Stimulated activated CD4-positive, alpha-beta T cell treated with anti-CD3 and anti-CD28 coated beads, Interleukin-1b, Interleukin-23, amount 100 ng/mL, for 1 hour (primary cell): ENCODE measurements at places on chromosomes 2 and 18.

- no peak for DNase-seq
These were observed 3.6 kb upstream of the IL1A start for GRCh38 chr2:112787729-112788393.

DNA sequence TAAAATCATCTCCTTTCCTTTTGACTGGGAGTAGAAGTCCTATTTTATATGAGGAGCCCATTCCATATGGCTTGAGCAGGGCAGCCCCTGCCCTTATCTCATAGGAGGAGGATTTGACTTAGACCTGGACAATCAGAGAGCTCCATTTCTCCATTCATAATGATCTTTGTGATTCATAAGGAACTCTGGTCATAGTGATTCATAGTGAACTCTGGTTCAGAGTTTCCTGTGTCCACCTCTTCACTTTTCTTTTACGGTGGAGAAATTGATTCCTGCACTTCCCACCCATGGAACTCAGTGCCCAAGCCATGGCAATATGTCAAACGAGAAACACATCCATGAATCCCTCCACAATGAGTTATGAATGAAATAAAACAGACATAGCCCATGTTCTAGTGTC lies 12.8 kb upstream of the MYO3B start:
- DNase-seq = no peak

GRCh38 chr2:44965684-44966083 lies 24.2 kb downstream of the SIX3 start:
- DNase-seq = no peak

DNA sequence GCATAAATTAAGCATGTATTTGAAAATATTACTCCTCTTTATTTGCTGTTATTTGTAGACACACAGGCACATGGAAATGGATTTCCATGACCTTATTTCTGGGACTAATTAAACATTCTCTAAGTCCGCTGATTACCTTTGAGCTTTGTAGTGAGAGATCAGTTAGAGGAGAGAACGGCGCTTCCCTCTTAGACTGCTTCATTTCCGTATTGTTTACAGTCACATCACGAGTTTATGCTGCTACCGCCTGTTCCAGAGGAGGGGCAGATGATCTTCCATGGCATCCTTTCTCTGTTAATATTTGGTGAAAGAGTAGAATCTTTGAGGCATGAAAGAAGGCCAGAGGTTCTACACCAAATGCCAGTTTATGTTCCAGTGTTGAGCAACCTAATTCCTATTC lies 404.4 kb downstream of the TRIB2 start:
- no peak for DNase-seq

GRCh38 chr2:96541398-96542152 lies 5.0 kb downstream of the ARID5A start:
- DNase-seq = no peak
